ENCODE measurements at places on chromosomes 5 and 9.
A peak's percentile ranks its signal among the peaks of the same experiment; 100 is the strongest.

DNA sequence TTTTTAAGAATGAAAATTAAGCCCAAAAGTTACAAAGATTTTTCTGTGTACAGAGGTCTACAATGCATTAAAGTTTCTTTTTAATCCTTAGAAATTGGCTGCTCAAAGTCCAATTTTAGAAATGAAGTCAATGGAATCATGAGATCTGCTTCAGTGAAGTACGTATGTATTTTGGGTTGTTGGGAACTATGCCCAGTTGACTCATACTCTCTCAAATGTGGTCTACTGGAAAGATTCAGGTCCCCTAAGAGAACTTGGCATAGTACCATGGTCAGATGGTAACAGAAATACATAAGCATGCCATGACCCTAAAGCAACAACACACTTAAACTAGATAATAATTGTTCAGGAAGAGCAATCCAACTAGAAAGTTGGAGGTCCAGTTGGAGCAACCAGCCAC lies 23.0 kb downstream of the FBLL1 start:
- no peak for DNase-seq

GRCh38 chr5:80860924-80861613 lies 99.1 kb upstream of the RASGRF2 start:
- no peak for DNase-seq

- DNase-seq = no peak
Observed at GRCh38 chr9:128321343-128321742, 904 bp downstream of the TRUB2 start.

DNA sequence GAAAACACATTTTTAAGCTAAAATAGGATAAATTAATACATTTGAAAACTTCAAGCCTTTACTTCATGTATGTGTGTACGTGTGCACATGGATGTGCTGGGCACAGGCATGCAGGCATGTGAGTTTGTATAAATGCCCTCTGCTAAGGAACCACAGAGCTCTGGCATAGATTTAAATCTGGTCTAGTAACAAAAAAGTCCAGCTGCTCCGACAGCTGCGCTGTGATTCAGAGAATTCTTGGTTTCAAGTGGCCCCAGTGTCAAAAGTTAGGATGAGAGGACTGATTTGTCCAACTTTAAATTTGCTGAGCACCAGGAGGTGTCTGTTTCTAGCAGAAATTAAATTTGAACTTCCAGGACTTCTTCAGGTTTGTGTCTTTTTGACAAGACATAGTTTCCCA lies 203.7 kb upstream of the TUT7 start:
- no peak for DNase-seq

DNA sequence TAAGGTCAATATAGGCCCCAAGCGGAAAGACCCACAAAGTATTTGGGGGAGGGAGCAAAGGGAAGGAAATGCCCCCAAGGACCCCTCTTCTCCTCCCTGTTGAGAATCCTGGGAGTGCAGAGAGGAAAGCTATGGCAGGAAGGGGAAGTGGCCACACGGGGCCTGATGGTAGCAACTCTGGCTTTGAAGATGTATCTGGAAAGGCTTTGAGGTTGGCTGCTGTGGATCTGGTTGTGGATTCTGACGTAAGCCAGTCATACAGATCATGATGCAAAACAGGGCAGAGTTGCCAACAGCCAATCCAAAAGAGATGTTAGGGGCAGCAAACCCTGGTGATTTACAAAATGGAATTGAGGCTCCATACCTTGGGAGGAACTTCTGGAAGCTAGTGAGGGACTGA lies 108.8 kb downstream of the PRKACG start:
- DNase-seq = no peak

GRCh38 chr9:6996061-6996854 lies 238.5 kb downstream of the KDM4C start:
- DNase-seq = no peak

GRCh38 chr5:57028161-57028560 lies 76.2 kb upstream of the MIER3 start:
- DNase-seq = no peak

GRCh38 chr9:102631559-102631958 lies 363.6 kb upstream of the CYLC2 start:
- no peak for DNase-seq

DNA sequence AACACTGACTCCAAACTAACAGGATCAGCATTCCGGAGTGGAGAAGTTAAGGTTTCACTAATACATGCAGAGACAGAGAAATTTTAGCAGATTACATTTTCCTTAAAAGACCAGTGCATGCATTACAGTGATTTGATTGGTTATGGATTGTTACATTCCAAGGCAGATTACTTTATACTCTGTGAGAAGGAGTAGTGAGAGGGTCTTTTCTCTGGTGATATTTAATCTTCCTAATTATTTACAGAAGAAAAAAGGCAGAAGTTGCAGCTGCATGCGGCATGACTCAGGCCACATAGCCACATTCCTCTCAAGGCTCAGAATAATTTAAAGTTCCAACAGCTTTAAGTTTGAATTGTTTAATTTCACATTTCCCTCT lies 53.0 kb upstream of the PDZD2 start:
- no peak for DNase-seq

- no peak for DNase-seq
Observed at GRCh38 chr9:99312736-99313135, 90.7 kb downstream of the SEC61B start.

DNA sequence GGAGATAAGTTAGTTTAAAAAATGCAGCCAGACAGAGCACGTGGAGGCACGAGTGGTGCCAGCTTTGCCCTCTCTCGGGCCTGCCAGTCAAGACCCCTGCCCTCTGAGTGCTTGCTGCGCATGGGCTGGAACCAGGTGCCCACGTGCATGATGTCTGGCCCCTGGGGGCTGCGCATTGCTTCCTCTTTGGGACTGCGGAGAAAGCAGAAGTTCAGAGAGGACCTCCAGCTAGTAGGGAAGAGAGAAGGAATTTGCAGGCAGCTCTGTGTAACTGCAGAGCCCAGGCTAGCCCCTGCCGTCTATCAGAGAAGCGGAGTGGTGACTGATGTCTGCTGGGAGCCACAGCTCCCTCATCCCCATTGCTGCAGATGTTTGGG lies 9.7 kb upstream of the RNU6ATAC start:
- DNase-seq = no peak

DNA sequence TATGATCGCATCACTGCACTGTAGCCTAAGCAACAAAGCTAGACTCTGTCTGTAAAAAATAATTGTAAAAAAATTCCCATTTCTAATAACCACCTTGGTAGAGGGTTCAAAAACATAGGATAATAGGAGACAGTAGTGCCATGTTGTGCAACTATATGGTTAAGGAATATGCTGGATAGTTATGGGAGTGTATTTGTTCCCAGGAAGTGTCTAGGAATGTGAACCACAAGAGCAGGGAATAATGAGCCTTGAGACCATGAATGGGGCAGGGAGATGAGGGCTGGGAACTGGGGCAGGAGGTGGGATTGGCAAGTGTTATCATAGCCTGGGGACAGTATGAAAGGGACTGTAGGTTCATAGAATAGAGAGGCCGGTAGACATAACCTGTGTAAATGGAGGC lies 50.4 kb downstream of the RUSC2 start:
- DNase-seq = no peak

- no peak for DNase-seq
Observed at GRCh38 chr9:131027872-131028179, 18.9 kb downstream of the LAMC3 start.

GRCh38 chr9:98870782-98871557 lies 63.5 kb downstream of the GALNT12 start:
- DNase-seq = no peak

- no peak for DNase-seq
Observed at GRCh38 chr9:33125871-33126823, 41.0 kb downstream of the B4GALT1 start.

- no peak for DNase-seq
Observed at GRCh38 chr5:83475935-83476814, 4.6 kb downstream of the VCAN start.

GRCh38 chr9:34227445-34227844 lies 48.6 kb downstream of the UBAP1 start:
- no peak for DNase-seq

DNA sequence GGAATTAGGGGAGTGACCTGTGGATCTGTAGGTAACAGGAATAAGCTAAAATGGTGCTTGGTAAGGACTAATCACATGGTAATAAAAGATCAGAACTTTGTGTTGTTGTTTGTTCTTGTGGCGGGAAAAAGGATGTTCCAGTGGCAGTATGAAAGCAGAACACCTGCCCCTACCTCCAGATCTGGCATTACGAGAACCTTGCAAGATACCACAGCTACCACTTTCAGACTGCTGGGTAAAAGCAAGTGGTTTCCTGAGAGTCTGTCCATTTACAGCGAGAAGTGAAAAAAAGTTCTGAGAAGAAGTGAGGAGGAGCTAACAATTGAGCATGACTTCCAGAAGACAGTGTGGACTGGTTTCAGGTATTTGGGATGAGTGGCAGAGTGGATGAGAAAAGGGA lies 252.5 kb downstream of the TLE4 start:
- DNase-seq = no peak

- DNase-seq = no peak
Observed at GRCh38 chr5:172699999-172700364, 58.9 kb downstream of the NEURL1B start.

DNA sequence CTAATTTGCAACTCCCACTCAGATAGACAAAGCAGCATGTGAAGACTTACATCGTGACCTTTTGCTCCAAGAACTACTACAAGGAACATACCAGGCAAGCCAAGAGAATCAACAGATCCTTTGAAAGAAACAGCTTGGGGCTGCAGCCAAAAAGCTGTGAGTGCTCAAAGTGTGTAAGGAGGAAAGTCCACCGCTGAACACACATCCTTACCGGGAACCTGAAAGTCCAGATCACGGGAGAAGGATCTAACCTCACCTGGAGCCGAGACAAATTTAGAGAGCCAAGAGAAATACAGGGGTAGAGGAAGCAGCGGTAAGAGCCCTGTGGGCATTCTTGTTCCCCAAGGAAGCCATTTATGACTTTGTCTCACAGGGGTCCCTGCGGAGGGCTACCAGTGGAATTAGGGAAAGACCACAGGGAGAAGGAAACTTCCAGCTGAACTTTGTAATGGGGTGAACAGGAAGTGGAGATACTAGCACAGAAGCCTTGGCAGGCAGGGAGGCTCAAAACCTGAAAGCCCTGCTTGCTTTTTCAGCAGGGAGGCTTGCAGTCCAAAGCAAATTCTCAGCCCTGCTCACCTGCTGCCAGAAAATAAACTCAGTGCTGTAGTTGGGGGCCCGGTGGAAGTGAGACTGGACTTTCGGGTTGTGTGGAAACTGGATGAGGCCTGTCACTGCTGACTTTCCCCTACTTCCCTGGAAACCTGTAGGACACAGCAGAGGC lies 350.2 kb downstream of the DTWD2 start:
- DNase-seq = no peak

DNA sequence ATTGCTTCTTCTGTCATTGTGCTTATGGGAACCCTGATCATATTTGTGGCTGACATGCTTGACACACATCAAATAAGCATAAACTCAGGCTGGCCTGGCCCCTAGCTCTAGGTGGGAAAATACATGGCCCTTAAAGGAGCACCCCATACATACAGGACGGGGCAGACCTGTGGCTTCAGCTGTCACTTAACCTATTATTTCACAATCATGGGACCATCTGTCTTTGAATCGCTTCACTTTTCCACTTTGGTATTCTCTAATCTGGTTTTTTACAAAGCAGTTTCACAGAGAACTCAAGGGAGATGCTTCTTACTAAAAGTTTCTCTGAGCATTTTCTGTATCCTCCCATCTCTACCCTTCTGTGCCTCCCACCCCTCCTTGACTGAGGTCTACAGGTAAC lies 34.6 kb upstream of the LRRTM2 start:
- DNase-seq = no peak

- DNase-seq = peak; percentile 59
Observed at GRCh38 chr5:127723571-127723970, 20.4 kb downstream of the CCDC192 start.

DNA sequence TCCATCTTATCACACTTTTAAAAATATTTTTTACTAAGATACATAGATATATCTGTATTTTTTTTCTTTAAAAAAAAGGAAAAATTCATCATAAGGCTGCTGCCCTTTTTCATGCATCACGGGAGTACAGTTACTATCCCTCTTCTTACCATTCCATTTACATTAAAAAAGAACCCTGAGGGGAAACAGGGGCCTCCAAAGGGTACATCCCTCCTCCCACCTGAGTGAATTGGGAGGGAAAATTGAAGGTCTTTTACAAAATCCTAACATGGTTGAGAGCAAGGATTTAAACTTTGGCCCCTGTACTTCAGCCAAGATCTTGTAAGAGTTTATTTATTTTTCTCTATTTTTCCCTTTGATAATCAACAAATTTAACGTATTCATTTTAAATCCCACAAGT lies 319.2 kb downstream of the MLLT3 start:
- DNase-seq = no peak

- DNase-seq = no peak
Observed at GRCh38 chr5:73450137-73450536, 1.6 kb upstream of the FOXD1 start.

- DNase-seq = no peak
Observed at GRCh38 chr9:73231203-73231602, 79.5 kb downstream of the ANXA1 start.

GRCh38 chr5:76537073-76537543 lies 86.1 kb downstream of the F2RL2 start:
- DNase-seq = no peak

- no peak for DNase-seq
Observed at GRCh38 chr9:113624721-113625120, 161.2 kb downstream of the RGS3 start.

GRCh38 chr9:841371-842209 lies at the start of gene DMRT1:
TSS of gene DMRT1 (plus strand) at chr9:841697. CDS start at chr9:841839, 142 bp downstream.
- no peak for DNase-seq

- no peak for DNase-seq
Observed at GRCh38 chr5:121698690-121699089, 153.0 kb upstream of the FTMT start.

DNA sequence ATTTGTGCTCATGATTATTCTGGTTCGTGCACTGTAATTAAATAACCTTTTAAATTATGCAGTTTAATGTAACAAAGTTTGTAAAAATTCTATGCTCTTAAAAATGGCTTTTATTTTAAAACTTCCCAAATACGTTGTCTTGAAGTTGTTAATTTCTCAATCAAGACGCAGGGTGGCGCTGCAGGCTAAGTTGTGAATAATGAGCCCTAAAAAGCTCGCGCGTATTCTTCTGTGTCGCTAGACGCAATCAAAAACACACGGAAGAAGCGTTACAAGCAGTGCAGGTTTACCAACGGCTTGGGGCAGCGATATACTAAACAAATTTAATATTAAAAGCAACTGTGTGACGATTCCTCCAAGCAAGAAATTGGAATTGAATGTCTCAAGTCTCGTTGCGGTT lies at the start of gene PCDHB4:
TSS of gene PCDHB4 (plus strand) at position 256 of the 400 bp plus-strand sequence. CDS start 181 bp downstream, outside the sequence.
- no peak for DNase-seq

DNA sequence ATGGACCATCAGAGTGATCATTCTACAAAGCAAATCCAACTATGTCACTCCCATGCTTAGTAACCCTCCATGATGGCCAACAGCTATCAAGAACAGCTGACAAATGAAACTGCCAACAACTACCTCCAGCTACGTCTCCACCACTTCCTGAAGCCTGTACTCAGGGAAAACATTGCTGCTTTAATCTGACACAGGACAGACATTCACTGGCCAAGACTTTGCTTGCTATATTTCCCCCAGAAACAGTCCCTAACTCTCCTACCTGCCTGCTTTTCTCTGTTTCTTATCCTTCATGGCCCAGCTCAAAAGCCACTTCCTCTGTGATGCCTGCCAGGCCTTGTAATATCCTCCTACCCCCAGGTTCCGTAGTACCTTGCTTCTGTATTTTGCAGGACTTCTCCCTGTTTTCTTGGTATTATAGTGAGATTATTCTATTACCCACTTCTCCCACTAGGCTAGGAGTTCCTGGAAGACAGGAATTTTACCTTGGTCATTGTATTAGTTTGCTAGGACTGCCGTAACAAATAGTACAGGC lies 14.7 kb upstream of the RAB14 start:
- no peak for DNase-seq
